ENCODE measurements at places on chromosomes 3 and 15.

- no peak for DNase-seq
These were observed 66.4 kb upstream of the CNTN6 start for GRCh38 chr3:1026395-1026794.

DNA sequence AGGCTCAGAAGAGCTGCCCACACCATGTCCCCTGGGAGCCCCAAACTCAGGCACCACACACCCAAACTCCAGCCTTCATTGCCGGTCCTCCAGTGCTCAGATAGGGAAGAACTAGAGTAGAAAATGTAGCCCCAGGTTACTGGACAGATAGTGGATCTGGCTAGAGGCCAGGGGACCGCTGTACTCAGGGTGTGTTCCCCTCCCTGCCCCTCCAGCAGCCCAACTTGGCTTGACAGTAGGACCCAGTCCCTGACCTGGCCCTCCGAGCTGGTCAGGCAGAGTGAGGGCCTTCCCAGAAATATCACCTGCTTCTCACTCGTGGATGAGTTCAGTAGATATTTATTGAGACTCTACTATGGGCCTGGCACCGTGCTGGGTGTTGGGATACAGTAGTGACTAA is 100.0 kb downstream of the CORO2B start:
- DNase-seq: no peak

- DNase-seq: no peak
These were observed 256.5 kb downstream of the SHQ1 start for GRCh38 chr3:72591522-72592421.

- no peak for DNase-seq
These were observed 32.7 kb downstream of the SMAD3 start for GRCh38 chr15:67097930-67098740.

DNA sequence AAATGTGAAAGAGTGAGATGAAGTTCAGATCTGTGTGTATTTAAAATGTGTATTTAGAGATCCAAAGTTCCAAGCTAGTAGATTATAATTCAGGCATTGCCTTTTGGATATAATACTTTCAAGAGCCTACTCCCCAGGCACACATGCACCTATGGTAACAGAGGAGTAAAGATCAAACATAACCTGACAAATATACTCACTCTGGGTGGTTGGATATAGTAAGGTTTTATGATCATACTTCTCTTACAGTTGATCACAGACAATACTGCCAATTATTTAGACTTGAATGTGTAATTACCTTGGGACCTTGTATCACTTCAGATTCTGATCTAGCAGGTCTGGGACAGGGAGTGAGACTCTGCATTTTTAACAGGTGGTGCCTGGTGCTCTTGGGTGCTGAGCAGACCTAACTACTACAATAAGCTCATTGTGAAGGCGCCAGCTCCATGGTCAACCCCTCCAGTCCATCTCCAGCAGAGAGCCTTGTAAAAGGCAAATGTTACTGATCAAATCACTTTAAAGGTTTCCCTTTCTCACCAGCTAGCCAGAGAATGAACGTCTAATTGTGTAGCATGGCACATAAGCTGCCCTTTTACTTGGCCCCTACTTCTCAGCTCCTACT is 55.5 kb downstream of the NBEAL2 start:
- DNase-seq: no peak

DNA sequence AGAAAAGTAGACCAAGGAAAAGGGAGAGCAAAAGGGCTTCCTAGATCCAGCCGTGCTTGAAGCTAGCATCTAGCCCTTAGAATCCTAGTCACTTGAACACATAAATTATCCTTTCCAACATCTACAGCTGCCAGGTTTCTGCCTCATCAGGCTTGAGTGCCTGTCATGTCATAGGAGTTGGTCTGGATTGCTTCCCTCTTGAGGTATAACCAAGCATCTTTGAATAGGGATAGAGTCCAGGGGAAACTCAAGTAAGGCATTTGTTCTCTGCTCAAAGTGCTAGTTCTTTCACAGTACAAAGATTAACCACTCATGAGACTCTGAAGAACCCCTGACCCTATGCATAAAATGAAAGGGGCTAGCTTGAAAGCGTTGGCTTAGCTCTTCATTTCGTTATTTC is 72.3 kb downstream of the SLCO3A1 start:
- no peak for DNase-seq

DNA sequence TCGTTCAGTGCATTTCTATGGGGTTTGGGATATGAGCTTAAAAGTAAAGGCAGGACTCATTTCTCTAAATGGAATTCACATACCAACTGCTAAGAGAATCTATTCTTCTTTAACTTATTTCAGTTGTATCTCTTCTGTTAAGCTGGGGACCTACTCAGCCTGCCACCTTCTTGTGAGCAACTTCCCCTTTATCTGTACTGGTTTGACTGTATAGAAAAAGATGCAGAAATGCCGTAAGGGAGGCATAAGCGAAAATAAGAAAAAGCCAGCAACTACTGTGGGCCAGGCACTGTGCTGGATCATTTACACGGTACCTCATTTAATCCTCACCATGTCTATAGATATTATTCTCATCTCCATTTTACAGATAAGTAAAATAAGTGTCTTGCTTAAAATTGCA is 38.4 kb downstream of the RBMS3 start:
- no peak for DNase-seq

DNA sequence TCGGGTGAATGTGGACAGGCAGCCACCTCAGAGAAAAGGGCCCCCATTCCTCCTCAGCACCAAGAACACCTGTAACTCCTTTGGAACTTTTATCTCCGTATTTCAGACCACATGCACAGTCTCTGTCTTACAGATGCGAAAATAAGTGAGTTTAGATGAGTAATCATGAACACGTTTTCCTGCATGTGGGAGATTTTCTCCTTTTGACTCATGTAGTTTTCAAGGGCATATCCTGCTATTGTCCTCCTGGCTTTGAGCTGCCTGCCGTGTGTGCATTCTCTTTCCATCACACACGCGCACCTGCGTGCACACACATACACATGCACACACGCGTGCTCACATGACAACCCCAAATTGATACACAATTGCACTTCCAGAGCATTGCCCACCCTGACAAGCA is 239.2 kb downstream of the GABRG3 start:
- DNase-seq: no peak

DNA sequence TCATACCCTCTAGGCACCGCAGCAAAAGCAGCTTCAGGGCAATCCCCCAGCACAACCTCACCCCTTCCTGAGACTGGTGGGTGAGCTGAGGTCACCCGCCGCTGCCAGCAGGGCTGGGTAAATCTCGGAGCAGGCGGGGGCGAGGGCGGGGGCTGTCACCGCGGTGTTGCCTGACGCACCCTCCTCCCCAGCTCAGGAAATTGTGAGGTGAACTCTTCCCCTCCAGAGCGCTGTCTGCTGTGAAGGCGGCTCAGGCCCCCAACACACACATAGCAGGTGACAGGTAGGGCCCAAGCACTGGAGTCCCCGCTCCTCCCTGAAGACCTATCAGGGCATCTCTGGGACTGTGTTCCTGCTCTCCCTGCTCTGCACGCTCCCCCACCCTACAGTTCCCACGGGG is 30.2 kb upstream of the FURIN start:
- DNase-seq: no peak

GRCh38 chr3:177571944-177572315 is 374.6 kb upstream of the TBL1XR1 start:
- DNase-seq: no peak

GRCh38 chr3:64300790-64301423 is 75.6 kb upstream of the PRICKLE2 start:
- DNase-seq: no peak

DNA sequence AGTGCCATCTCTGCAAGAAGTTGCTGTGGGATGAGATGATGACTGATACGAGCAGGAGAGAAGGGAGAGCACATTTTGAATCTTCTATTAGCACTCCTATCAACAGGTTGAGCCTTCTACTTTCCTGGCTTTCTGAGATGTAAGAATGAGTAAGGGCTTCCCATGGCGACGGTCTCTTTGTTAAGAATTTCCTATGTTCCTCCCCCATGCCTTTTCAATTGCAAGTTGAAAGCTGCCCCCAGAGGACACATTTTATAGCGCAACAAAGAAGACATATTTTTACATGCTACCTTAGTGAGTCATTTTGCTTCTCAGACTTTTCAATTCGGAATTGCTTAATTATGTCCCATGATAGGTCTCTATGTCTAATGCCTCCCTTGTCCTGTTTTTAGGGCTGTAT is 71.3 kb upstream of the LRTM1 start:
- DNase-seq: peak; percentile 7

- no peak for DNase-seq
These were observed 40.7 kb downstream of the SERPINI1 start for GRCh38 chr3:167776066-167776685.

- no peak for DNase-seq
These were observed 203.9 kb downstream of the MBNL1 start for GRCh38 chr3:152472672-152472954.

DNA sequence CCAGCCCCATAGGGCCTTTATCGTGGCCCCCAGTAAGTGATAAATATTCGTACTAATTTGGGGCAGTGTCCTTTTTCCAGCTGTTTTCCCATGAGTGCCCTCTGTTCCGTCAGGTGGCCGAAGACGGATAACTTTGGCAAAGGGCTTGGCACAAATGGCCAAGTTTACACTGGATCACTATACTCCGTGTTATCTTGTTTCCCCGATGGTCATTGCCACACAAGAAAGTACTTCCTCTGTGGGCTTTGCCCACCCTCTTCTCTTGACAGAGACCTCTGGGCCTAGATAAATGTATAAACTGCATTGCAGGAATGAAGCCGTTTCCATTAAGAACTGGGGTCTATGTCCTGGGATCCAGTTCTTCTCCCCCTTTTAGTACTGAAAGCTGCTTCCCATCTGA is 39.1 kb downstream of the SMAD3 start:
- DNase-seq: no peak

GRCh38 chr3:99842826-99843589 is 25.3 kb downstream of the CMSS1 start:
- peak; percentile 7 for DNase-seq

DNA sequence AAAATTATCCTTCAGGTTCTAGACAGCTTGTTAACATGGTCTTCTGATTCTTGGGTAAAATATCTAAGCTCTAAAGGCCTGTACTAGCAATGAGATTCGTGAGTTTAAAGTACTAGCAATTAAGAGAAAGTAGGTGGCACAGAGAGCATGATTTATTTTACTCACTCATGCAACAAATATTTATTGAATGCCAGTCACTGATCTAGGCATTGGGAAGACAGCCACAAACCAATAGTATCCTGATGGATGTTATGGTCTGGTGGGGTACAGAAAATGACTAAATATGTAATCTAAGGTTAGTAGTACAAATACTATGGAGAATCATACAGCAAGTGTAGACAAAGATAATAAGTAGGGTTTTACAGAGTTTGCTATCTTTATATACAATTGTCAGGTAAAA is 751.3 kb downstream of the ZNF385D start:
- DNase-seq: no peak

GRCh38 chr3:155704061-155704460 is 40.8 kb downstream of the PLCH1 start:
- no peak for DNase-seq

- no peak for DNase-seq
These were observed 102.6 kb upstream of the ROPN1 start for GRCh38 chr3:124094496-124094895.

DNA sequence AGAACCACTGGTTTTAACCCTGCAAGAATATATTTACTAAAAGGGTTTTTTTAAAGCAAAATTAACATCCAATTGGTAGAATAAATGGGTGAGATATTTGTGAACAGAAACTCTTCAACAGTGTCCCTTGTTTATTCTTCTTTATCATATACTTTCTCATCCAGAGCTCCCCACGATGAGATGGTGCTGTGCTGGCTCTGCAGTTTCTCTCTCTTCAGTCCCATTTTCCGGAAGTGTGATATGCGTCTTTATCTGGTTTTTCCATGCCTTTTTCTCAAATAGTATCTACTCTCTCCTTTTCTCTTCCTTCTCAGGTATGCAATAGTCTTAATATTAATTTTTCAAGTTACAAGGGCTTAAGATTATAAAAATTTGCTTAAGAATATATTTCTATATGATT is 1.5 kb downstream of the EAF2 start:
- no peak for DNase-seq

DNA sequence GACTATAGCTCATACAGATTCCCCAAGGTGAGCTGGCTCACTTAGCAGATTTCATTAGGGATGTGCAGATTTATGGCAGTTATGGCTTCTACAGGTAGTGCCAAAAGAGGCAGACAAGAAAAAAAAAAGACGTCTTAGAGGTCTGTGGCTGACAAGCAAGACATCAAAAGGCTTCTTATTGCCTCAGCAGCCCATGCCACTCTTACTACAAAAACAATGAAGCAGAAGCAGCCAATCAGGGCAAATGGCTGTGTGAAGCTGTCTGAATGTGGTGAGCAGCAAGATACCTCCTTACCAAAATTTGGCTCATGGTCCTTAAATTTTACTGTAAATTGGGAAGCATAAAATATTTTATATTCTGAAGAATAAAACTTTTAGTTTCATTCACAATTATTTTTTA is 557.5 kb upstream of the GOLIM4 start:
- DNase-seq: no peak

GRCh38 chr3:50164984-50165909 is 10.1 kb downstream of the SEMA3F start:
- DNase-seq: no peak

DNA sequence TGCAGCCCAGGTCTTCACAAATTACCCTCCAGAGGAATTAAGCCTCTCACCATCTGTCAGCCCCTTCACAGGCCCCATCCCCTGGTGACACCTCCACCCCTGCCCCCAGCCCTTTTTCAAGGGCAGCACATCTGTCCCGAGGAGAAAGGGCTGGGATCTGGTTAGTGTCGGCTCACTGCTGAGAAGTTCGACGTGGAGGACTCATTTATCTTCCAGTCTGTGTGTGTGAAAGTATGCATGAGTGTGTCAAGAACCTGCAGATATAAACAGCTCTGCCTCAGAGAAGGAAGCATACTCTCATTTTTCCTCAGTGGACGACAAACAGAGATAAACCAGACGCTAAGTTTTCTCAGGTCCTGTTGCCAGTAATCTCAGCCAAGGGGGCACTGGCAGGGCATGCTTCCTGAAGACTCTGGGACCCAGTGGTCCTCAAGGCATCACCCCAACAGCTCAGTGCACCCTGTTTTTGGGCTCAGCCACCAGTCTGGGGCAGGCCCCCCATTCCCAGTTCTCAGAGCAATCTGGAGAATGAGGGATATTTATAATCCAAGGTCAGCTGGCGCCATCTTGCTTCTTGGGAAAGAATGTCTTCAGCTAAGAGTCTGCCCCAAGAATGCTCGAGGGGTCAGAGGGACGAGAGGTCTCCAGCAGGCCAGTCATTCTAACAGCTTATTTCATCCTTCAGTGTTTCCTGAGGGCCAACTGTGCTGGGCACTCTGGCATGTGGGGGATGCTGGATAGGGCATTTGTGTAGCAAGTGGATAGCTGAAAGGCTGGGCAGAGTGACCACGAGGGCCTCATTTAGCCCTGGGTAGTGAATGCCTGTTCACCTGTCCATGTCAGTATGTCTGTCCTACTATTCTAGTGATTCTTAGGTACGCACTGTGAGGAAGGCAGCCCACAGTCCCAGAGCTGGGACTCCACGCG is 73.6 kb downstream of the ADCY5 start:
- no peak for DNase-seq

GRCh38 chr15:41231422-41232226 is 556 bp downstream of the CHP1 start:
- DNase-seq: no peak
